Stimulated activated CD8-positive, alpha-beta memory T cell treated with anti-CD3 and anti-CD28 coated beads, Interleukin-2, amount 100 ng/mL, for 1 hour (primary cell): ENCODE measurements at places on chromosomes 2 and 18.

DNA sequence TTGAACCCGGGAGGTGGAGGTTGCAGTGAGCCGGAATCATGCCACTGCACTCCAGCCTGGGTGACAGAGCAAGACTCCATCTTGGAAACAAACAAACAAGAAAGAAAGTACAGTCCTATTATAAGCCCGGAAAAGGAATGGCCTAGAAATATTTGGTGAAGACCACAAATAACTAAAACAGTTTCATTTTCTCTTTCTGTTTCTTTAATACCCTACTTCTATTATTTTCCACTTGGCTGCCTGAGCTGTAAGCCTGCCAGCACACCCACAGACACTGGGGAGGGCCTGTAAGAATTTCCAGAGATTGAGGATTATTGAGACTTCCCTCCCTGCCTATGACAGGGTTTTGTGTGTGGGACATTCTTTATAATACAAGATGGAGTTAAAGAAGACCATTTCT lies 188.0 kb upstream of the DCC start:
- DNase-seq: no peak

DNA sequence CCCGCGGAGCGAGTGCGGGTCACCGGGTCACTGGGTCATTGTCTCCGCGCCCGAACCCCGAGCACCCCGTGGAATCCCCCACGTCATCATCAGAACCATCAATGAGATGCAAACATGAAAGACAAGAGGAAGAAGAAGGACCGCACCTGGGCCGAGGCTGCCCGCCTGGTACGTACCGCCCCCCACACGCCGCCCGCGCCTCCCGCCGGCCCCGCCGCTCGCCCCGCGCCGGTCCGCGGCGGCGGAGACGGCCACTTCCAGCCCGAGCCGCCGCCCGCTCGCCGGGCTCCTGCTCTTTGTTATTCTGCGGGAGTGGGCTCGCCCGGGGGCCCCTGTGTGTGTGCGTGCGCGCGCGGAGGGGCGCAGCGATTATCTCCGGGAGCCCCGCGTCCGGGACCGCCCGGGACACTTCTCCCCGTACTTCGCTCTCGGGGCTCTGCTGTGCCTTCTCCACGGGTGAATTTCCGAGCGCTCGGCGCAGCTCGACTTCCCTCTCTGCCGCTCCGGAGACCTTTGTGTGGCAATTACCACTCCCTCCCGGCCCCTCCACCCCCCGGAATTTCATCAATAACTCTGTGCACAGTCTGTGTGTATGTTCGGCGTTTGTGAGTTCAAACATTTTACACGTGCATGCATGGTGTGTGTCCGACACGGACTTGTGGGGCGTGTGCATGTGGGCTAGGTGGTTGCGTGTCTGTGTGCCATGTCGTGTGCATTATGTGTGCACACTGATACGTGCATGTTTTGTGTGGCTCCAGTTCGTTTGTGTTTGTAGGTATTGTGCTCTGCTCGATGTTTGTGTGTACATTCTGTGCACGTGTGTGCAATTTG lies 714 bp downstream of the ASXL3 start:
- DNase-seq: no peak

DNA sequence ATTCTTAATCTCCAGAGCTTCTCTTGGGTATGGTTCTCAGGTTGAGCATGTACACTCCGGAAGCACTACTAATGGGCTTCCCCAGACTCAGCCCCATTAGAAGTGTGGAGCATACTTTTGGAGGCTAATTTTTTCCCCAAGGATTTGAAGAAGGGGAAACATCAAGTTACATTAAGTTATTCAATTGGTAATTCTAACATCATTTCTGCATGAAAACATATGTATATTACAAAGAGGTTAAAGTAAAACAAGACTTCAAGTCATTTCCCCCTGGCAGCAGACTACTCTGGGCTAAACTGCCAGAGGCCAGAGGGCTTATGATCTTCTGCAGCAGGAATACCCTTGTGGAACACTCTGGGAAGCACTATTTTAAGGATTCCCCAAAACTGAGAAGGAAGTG lies 227.7 kb upstream of the STK17B start:
- DNase-seq: no peak

DNA sequence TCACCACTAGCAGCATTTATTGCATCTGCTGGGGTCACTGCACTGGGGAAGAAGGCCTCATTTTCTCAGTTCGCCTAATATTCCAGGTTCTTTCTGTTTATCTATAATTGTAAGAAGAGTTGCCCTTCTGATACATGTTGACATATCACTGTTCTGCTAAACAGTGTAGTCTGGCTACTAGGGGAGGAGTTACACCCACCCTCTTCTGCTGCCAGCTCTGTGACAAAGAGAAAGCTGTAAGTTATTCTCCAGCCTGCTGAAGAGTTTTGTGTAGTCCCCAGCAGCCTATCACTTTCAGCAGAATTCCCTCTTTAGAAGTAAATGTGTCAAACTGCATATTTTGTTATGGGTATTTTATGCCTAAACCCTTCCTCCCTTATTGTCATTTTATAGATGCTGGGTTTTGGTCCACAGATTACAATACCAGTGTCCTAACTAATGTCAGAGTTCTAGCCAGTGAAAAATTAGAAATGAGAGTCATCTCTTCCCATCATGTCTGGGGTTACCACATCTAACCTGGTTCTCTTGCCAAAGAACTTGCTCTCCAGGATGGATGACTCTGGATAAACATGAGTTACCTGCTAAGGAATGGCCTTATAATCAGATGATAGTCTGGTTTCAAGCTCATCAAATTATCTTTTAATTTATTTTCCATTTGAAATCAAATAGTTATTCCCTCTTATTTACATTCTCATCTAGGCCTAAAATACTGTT lies 5.6 kb upstream of the MBOAT2 start:
- DNase-seq: no peak

DNA sequence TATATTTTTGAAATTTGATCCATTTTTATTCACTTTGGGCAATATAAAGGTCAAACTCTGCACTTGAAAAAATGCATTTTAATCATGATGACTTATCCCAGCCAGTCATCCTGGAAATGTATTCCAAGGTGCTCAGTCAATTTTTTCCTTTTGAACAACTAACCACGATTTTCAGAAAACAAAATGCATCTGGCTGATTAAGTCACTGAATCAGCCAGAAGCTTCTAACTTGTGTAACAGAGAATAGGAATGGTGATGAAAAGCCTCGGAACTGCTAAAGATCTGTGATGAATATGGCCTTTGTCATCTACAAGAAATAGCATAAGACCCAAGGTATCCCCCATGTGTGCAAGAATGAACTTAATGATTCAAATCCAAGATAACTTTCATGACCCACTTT lies 572.7 kb downstream of the EPHA4 start:
- DNase-seq: no peak

GRCh38 chr2:8437228-8437948 lies 244.5 kb upstream of the ID2 start:
- DNase-seq: no peak

GRCh38 chr18:61738488-61738887 lies 154.3 kb downstream of the RNF152 start:
- no peak for DNase-seq

DNA sequence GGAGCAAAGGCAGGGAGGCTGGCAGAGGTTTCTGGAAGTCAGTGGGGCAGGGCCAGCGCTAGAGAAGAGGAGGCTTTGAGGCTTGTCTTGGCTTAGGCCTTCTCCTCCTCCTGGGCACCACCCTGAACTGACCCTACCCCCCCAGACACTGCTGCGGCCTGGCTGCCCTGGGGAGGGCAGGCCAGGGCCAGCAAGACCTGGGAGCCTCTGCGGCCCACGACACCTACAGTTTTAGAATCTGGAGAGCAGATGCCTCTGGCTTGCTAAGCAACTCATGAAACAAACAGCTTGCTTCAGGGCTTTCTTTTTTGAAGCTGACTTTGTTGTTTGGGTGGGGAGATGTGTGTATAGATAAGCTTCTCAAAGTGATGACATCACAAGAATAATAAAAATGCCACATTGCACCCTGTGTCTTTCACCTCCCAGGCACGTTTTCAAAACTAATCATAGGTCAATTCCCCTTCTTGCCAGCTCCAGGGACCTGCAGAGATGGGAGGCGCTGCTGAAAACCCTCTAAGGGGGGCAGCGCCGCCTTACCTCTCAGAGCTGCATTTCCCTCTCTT lies 46.2 kb upstream of the SMAD7 start:
- DNase-seq: no peak

GRCh38 chr2:66134138-66134701 lies 300.7 kb upstream of the MEIS1 start:
- no peak for DNase-seq

- no peak for DNase-seq
Measured at GRCh38 chr2:150465703-150466569, 21.5 kb downstream of the RND3 start.

DNA sequence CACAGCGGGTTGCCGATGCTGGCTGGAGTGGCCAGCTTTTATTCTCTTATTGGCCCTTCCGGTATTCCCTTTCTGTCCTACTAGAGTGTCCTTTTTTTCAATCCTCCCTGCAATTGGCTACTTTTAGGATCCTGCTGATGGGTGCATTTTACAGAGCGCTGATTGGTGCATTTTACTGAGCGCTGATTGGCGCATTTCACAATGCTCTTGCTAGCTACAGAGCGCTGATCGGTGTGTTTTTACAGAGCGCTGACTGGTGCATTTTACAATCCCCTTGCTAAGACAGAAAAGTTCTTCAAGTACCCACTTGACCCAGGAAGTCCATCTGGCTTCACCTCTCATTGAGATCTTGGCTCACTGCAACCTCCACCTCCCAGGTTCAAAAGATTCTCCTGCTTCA lies 44.4 kb upstream of the SPRED2 start:
- DNase-seq: no peak

DNA sequence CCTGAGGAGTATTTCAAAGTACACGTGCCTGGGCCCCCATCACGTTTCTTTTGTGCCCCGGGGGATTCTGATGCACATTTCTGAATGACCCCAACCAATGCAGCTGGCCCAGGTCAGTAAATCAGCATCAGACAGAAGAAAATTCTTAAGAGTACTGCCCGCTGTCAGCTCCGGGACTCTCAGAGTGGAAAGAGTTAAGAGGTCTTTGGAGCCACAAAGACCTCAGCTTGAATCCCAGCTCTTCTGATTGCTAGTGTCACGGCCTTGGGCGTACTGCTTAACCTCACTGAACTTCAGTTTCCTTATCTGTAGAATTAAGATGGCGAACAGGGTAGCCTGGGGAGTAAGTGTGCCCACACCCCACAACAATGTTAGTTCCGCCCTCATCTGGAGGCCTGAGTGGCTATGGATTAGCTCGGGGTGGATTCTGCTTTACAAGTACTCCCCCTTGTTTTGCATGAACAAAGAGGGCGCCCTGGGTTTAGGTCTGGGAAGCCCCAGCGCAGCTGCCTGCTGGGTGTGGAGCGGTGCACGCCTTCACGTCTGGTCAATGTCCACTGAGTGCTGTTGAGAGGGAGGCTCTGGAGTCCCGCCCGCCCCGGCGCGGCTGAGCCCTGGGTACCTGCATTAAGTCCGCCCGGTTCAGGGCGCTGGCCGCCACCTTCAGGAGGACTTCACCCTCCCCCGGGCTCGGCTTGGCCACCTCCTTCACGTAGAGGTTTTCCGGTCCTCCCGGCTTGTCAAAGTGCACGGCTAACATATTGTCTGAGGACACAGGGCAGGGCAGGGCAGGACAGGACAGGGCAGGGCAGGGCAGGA lies 858 bp downstream of the TP53I3 start:
- no peak for DNase-seq

- no peak for DNase-seq
Measured at GRCh38 chr2:7196883-7197282, 279.7 kb downstream of the RNF144A start.

DNA sequence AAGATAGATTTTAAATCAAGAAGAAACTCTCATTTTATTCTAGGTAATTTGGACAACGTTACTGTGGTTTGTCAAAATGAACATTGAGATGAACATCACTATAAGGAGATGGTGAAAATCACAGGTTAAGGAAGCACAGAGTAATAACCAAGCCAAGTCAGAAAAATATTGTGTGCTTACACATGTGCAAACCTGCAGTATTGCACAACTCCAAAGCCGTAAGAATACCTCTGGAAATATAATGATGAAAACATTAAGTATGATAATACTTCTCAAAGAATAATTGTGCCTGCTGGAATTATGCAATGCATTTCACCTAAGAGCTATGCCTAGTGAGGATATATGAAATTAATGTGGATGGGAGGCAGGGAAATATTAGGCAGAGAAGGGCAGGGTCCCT lies 21.1 kb upstream of the GALNT5 start:
- no peak for DNase-seq

GRCh38 chr2:218999021-218999880 lies 6.0 kb upstream of the CRYBA2 start:
- DNase-seq: no peak

GRCh38 chr2:231890896-231891513 lies 35.2 kb downstream of the NPPC start:
- no peak for DNase-seq

DNA sequence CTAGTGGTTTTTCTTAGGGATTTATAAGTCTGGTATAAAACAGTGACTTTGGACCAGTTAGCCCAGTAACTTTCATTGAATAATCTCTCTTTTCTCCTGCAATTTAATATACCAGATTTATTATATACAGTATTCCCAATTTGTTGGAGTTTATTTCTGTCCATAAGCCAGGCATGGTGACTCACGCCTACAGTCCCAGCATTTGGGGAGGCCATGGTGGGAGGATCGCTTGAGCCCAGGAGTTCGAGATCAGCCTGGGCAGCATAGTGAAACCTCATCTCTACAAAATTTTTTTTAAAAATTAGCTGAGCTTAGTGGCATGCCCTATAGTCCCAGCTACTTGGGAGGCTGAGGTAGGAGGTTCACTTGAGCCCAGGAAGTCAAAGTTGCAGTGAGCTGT lies 26.7 kb downstream of the CNNM4 start:
- DNase-seq: no peak

DNA sequence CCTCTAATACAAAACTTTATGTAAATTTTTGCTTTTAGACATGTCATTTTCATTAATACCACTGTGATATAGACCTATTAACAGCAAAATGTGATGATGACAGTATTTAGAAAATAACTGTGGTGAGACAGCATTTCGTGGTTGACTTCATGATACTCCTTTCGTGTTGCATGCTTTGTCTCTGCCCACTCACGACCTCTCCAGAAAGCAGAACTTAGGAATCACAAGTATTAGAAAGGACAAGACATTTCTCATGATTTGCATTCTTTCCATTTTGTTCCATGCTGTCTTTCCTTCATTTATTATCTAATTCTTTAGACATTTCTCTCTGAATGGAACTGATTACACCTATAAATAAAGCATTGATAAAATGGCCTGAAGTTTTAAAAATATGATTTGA lies 85.2 kb upstream of the POU3F3 start:
- no peak for DNase-seq

GRCh38 chr2:169106563-169107545 lies 37.5 kb downstream of the DHRS9 start:
- no peak for DNase-seq

- DNase-seq: no peak
Measured at GRCh38 chr2:32450851-32451250, 94.0 kb downstream of the BIRC6 start.

GRCh38 chr18:3454365-3455089 lies 4.6 kb downstream of the TGIF1 start:
- no peak for DNase-seq

GRCh38 chr2:74849228-74849892 lies 15.4 kb downstream of the HK2 start:
- no peak for DNase-seq

GRCh38 chr2:98917031-98917471 lies 19.0 kb downstream of the CRACDL start:
- DNase-seq: no peak
